ENCODE measurements at places on chromosomes 2 and 18.
A peak's percentile ranks its signal among the peaks of the same experiment; 100 is the strongest.

DNA sequence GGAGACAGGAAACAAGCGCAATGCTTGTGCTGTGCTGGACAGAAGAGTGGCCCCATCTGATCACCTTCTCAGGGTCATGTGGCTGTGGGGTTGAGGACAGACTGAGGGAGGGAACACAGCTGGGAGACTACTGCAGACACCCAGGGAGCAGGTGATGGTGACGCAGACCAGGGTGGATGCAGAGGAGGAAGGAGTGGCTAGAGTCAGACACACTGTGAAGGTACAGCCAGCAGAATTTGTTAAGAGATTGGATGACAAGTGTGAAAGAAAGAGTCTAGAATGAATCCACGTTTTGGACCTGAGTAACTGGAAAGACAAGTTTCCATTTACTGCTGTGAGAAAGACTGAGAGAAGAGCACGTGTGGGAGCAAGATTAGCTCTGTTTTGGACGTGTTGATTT, 15.9 kb upstream of the POMC start:
- peak; percentile 78 for DNase-seq

DNA sequence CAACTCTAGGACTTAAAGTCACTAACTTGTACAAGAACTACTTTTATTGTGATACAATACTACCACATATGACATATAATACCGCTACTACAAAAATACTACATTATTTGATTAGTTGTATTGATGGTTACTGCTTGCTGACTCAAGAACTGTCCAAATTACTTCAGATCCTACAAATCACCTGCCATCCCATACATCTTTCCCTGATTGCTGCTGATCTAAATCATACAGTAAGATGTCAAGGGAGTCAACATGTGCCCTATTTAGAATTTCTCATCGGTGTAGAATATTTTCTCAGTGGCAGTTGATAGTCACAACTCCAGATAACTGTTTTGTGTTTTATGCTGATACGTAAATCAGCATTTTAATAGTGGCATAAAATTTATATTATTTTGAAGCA, 161.0 kb upstream of the DSEL start:
- DNase-seq, result no peak

- no peak for DNase-seq
These were observed 44.0 kb upstream of the TXNDC2 start for GRCh38 chr18:9841752-9842151.

DNA sequence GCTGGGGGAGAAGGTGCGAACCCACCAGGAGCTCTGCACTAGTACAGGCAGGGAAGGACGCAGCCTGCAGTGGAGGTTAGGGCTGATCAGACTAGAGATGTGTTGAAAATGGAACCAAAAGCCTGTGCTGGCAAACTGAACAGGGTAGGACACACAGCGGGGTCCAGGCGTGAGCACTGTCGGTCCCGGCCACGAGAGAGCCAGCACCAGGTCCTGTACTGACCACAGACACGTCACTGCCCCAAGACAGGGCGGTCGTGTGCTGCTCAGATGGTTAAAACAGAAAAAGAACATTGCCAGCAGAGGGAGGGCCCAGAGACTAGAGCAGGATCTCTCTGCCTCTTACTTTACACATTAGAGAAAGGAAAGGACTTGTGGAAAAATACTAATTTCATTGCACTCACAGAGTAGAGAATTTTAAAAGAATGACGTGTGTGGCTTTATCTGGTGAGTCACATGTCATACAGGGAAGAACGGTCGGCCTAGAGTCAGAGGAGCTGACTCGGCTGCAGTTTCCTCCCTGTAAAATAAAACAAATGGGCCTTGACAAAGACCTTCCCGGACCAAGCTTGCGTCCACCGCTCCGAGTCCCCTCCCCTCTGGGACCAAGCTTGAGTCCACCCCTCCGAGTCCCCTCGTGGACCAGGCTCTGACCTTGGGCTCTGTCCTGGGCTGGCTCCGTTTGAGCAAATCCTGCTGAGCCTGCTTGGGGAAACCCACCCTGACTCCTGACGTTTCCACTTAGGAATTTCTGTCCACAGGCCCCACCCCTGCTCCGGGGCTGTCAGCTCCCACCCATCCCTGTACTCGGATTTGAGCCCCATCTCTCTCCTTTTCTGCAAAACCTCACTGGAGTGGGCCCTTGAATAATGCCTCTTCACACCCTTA, 16.7 kb upstream of the ADI1 start:
- no peak for DNase-seq

DNA sequence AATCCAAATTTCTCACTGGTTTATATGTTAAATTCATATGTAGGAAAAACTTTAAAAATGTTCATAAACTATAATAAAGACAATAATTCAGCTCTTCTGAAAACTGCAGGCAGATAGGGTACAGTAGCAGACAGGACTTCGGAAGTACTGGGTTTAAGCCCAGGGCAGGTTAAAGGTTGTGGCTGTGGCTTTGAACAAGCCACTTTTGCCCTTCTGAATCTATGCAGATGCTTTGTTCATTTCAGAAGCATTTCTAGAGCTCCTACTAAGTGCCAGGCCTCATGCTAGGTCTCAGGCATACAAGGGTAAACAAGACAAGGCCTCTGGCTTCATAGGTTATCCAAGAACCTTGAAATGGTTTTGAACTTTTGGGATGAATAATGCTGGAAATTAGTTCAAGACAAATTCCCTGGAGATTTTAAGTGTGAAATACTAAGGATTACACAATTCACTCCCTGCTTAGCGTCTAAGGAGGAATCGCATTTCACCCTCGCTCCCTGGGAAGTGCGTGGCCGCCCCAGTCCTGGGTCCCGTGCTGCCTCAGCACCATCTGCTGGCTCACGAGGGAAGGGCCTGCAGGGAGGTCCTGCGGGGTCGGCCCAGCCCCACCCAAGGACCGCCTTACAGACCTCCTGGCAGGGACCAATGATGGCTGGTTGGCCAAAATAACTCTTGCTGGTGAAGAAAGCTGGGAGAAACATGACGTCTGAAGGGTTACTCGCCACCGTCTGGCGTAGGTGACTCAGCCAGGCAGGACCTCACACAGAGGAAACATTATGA, 67.7 kb upstream of the L3MBTL4 start:
- peak; percentile 58 for DNase-seq

DNA sequence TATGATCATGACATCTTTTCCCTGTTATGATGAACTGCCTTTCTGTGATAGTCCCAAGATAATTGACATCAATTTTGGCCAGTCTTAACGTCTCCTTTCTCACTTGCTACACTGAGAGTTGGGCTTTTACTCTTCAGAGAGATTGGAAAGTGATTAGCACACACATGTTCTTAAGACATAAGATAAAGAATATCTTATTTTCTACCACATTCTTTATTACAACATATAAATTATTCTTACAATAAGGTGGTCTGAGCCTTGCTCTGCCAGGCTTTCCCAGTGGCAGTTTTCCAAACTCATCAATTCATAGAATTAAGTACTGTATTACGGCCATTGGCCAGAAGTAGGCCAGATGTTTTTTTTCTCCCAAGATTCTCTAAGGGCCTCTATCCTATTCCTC, 5.7 kb upstream of the DSC3 start:
- DNase-seq, result no peak

- DNase-seq, result no peak
These were observed 37.7 kb downstream of the STON1 start for GRCh38 chr2:48567671-48568070.

DNA sequence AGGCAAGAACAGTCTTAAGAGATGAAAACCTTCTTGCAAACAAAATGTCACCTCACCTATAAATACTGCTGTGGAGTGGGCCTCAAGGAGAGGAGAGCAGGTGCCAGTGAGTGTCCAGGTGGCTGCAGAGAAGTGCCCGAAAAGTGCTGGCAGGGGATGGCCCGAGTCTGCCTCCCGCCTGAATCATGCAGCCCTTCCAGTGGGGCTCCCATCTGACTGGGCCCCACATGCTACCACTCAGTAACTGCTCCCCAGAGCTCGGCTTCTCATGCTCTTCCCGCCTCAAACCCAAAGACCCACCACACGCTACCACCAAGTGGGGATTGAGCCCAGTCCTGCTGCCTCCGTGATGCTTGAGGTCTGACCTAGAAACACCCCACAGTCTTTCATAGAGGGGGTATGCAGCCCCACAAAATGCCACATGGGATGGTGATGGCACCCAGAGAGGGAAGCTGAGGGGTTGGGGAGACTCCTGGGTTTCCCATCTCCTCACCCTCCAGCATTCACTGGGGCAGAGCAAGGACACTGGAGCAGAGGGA, 7.4 kb downstream of the HS6ST1 start:
- no peak for DNase-seq

- DNase-seq, result no peak
These were observed 14.1 kb downstream of the NRP2 start for GRCh38 chr2:205696331-205696926.

GRCh38 chr2:119484834-119485233, 39.4 kb downstream of the SCTR start:
- no peak for DNase-seq

DNA sequence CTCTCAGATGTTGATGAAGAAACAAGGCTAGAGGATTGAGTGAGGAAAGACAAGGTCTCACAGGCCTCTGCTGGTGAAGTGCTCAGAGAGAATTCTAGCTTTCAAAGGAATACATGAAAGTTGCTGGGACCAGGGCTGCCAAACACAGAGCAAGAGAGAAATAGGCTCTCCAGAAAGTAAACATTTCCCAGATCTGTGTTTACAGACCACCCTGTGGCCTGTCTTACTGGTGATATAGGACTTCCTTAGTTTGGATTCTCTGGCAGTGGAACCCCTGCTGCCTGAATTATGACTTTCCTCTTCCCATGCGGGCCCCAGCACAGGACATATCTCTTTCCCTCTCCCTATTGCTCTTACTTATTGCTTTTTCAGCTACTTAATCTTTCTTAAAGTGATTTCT, 64.5 kb downstream of the TACR1 start:
- DNase-seq, result no peak

DNA sequence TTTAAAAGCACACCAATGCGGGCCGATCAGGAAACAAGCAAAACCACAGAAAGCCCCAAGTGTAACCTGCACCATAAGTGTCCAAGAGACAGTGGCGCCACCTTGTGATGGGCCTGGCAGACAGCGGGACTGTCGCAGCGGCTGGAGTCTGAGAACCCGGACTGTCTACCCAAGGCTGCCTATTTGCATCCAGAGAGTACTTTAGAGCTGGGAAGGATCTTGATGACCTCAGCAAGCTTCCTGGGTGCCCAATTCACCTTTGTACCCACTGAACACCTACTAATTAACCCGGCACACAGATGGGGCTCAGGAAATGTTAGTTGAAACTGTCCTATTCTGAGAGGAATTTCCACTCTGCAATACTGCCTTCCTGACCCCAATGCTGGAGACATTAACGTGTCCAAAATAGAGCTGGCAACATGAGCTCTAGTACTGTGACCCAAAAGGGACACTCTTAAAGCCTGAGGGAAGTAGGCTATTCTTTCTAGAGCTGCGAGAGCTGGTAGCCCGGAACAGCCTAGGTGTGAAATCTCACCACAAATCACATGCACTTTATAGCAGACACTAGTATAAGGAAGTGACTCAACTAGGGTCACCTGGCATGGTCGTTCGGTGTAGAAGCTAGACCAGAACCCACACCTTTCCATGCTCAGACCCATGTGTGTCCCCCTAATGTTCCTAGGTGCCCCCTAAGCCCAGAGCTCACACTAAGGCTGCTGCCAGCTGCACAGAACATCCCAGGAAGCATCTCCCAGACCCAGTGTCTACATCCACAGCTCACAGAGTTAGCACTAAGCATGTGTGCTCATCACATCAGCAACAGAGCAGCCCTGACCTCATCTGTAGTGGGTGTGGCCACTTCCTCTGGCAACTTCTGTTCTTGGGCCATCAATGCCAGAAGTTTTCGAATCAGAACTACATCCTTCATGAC, 25.4 kb downstream of the POLR1A start:
- peak; percentile 19 for DNase-seq

DNA sequence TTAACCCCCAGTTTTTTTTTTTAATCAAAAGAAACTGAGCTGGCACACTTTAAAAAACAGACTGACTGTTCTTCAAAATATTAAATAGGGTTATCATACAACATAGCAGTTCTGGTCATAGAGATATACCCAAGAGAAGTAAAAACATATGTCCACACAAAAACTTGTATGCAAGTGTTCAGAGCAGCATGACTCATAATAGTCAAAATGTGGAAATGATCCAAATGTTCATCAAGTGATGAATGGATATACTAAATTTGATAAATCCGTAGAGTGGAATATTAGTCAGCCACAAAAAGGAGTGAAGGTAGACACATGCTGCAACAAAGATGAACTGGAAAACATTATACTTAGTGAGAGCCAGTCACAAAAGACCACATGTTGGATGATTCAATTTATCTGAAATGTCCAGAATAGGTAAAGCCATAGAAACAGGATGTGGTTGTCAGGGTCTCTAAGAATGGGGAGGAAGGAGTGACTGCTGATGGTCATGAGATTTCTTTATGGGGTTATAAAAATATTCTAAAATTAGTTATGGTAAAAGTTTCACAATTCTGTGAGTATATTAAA, 5.1 kb downstream of the SMIM21 start:
- no peak for DNase-seq

DNA sequence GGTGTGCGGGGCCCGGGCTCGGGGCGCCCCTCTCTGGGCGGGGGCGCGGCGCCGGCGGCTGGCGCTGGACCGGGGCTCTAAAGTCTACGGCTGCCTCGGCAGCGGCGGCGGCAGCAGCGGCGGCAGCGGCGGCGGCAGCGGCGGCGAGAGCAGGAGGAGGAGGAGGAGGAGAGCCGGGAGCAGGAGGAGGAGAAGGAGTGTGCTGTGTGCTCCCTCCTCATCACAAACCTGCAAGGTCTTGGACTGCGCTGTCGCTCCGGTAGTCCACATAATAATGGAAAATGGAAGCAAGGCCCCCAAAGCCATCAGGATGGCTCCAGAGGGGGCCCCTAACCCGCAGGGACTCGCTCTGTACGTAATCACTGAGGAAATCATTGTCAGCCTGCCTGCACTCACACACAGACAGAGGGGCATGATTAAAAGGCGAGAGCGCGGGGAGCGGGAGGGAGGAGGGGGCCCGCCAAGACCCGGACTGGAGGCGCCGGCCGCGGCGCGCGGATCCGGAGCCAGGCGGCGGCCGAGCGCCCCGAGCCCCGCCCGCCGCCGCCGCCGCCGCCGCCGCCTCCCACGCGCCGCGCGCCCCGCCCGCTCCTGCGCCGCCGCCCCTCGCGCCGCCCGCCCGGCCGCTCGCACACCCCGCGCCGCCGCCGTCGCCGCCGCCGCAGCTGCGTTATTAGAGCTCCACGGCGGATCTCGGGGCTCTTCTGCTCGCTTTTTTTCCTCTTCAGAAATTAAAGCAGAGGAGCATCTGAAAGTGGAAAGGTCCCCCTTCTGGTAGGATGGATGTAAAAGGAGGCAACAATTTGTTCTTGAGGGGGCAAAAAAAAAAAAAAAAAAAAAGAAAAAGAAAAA, at the start of gene ZNF521:
ZNF521 (minus strand) TSS at position 390 of the 852 bp plus-strand sequence. CDS start 1,220 bp downstream, outside the sequence.
- peak; percentile 53 for DNase-seq

All from NCI-H510A (cell line).